Stimulated activated CD4-positive, alpha-beta T cell treated with anti-CD3 and anti-CD28 coated beads, TNF-alpha, amount 100 ng/mL, for 24 hours (primary cell): ENCODE measurements at places on chromosomes 12 and 14.

- no peak for DNase-seq
Observed at GRCh38 chr14:24297190-24297964, 2.2 kb downstream of the DHRS1 start.

DNA sequence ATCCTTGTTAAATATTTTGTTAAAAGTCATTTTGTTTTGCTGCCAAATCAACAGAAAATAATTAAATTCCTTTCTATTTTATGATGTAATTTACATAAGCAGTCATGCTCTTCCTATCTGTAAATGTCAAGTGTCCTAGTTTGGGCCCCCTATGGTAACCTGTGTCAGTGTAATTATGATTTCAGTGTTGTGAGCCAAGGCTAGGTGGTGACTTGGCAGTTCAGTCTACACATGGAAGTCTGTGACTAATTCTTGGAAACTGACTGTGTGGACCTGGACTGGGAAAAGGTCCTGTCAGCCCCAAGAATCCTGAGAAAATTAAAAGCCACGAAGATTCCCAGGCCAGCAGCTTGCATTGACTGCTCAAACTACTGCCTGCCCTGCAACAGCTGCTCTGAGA lies 371.0 kb downstream of the FUT8 start:
- DNase-seq = no peak

DNA sequence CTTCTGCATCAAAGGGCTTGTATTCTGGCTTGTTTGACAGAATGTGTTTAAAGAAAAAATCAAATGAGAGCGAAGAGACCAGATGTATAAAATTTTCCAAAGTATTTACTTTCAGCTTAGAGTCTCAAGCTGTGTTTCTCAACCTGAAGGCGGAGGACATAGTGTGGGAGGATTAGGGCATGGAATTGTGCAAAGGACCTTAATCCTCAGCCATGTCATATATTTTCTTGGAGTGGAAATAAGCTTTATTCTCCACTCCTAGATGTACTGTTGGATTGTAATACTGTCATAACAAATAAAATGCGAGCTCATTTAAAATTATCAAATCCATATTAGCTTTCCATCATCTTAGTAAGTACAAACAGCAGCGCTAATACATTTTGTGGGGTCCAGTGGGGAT lies 154.0 kb downstream of the PAH start:
- no peak for DNase-seq

- DNase-seq = no peak
Observed at GRCh38 chr12:2805143-2805520, 7.3 kb upstream of the ITFG2 start.

DNA sequence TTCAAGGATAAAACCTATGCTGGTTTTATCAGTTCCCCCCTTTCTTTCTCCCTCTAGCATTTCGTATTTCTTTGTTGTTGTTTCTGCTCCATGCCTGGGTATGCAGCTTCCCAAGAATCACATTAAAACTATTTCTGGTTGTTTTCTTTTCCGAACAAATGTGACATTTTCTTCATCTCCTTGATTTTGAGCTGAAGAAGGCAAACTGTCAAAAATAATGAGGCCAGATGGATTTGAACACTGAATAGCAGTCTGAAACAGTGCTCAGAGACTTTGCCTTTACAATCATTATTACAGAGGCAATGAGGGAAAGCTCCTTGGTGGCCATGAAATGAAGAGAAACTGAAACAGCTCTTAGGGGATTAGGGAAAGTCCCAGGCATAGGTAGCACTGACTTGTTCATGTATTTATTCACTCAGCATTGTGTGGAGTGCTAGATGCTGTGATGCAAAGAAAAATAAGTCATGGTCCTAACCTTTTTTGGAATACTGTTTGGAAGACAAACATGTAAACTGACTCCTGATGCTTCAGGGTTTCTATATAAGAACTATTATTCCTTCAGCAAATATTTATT lies 319.5 kb downstream of the FUT8 start:
- DNase-seq = no peak
